ENCODE measurements at places on chromosomes 4 and X.
A peak's percentile ranks its signal among the peaks of the same experiment; 100 is the strongest.

- ATAC-seq: peak; percentile 74
These were observed 7.5 kb downstream of the SEPTIN6 start for GRCh38 chrX:119685225-119686066.

GRCh38 chr4:108794136-108794535 is 31.3 kb upstream of the ETNPPL start:
- ATAC-seq: no peak

GRCh38 chrX:41688156-41688555 is 617 bp upstream of the GPR34 start:
- ATAC-seq: no peak

GRCh38 chr4:40630335-40631021 is 814 bp upstream of the RBM47 start:
- no peak for ATAC-seq

DNA sequence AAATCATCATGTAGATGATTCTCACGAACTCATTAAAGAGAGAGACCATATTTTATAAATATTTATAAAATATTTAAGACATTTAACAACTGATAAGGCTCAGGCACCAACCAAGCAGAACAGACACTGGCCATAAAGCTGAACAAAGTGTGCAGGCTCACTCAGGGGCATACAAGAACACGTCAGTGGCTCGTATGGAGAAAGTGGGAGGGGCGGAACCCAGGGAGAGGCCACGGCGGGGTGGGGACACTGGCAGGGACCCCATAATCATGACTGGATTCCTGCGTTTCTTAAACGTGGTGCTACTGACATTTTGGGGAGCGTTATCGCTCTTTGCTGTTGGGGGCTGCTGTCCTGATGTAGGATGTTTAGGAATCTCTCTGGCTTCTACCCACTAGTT is 31.3 kb upstream of the FAT1 start:
- no peak for ATAC-seq

GRCh38 chr4:81631958-81632441 is 160.3 kb upstream of the RASGEF1B start:
- ATAC-seq: peak; percentile 72

DNA sequence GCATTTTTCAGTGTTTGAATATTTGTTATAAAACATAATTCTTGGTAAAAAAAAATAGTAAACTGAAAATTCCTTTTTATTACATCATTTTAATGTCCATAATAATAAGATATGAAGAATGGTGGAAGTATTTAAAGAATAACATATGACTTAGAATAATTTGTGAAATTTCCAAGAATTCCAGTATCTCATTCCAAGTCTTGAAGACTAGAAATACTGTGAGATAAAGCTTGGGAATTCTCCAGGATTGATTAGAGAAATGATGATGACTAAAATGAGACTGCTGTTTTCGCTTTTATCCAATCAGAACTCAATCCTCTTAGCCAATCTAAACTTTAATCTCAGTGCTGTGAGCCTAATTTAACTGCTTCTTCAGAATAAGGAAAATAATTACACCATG is 184.2 kb upstream of the HCCS start:
- no peak for ATAC-seq

DNA sequence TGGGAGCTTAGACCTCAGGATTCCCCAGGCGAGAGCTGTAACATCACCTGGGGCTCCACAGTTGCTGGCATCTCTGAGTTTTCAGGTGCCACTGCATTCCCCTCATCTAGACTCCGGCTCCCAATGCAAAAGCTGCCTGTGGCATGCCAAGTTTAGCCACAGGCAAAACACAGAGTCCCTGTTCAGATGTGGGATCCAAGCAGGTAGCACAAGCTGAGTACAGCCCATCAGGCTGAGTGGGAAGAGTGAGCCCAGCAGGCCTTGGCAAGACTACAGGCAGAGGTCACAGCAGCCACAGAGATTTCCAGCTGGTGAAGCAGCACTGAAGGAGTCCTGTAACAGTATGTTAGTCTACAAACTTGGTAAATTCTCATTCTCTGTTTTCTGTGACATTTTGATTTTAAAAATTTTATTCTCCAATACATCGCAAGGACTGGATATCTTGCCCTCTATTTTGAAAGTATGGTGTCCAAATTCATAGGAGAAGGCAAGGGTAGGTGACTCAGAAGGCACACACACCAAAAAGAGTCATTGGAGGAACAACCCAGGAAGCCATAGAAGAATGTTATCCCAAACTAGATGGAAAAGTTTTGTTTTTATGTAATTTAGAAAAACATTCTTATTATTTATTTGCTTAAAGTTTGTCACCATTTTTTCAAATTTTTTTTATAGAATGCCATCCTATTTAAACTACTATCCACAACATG is 13.6 kb upstream of the CXCL2 start:
- ATAC-seq: no peak

GRCh38 chrX:78029663-78030062 is 60.2 kb upstream of the PGAM4 start:
- ATAC-seq: no peak
